Daoy (cell line): ENCODE measurements at places on chromosomes 12 and 14. TPM values are rescaled to one million over a fixed set of nuclear protein-coding genes. Genes with fewer than 3 reads are reported as not detected.
A peak's percentile ranks its signal among the peaks of the same experiment; 100 is the strongest.

DNA sequence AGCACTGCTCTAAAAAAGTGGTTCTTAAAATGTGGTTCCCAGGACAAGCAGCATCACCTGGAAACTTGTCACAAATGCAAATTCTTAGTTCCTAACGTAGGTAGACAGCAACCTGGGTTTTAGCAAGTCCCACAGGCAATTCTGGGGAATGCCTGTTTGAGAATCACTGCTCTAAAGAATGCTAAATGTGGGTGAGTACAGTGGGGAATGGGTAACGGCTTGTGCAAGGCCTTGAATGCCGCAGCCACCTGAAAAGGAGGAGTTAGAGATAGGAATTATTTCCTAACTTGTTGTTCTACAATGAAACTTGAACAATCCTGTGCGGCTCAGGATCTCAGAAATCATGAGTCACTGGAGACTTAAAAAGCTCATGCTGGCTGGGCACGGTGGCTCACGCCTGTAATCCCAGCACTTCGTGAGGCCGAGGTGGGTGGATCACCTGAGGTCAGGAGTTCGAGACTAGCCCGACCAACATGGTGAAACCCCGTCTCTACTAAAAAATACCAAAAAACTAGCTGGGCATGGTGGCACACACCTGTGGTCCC, 34.9 kb downstream of the GNS start:
- DNase-seq = no peak

DNA sequence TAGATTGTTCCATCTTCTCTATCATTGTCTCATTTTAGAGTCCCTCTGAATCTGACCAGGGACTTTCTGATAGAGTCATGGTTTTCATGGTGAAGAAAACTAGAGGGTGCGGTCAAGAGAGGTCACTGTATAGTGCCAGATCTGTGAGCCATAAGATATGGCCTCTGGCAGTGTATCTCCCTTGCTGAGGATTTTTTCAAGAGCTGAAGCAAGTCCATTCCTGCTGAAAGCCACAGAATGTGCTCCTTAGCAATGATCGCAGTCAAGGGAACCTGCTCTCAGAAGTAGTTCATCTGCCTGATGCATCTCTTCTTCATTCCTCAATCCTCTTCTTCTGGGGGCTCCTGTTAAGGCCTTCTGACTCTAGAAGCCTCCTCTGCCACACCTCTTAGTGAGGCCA, 405.2 kb downstream of the EGLN3 start:
- no peak for DNase-seq

- DNase-seq = no peak
These were observed 52.0 kb upstream of the CPM start for GRCh38 chr12:68984796-68985573.

GRCh38 chr14:52399921-52400595, 85.9 kb downstream of the PTGER2 start:
- no peak for DNase-seq

- no peak for DNase-seq
These were observed 103.9 kb downstream of the AKAP6 start for GRCh38 chr14:32432813-32433538.

DNA sequence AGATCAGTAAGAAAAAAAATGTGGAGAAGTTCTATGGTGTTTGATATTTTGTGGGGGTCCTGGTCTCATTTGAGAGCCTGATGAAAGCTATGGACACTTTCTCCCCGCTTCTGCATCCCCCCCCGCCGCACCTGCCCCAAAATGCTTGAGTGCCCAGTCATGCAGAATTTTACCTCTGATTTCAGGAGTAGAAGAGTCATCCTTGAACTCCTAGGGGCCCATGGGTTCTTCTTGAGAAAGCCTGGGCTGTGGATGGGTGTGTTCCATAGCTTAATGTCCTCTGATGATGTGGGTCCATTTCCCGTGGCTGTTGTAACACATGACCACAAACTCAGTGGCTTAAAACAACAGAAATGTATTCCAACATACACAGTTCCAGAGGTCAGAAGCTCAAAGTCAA, 248.8 kb upstream of the PWP1 start:
- DNase-seq = no peak

- DNase-seq = no peak
These were observed 228.1 kb upstream of the CNTN1 start for GRCh38 chr12:40464121-40464520.

DNA sequence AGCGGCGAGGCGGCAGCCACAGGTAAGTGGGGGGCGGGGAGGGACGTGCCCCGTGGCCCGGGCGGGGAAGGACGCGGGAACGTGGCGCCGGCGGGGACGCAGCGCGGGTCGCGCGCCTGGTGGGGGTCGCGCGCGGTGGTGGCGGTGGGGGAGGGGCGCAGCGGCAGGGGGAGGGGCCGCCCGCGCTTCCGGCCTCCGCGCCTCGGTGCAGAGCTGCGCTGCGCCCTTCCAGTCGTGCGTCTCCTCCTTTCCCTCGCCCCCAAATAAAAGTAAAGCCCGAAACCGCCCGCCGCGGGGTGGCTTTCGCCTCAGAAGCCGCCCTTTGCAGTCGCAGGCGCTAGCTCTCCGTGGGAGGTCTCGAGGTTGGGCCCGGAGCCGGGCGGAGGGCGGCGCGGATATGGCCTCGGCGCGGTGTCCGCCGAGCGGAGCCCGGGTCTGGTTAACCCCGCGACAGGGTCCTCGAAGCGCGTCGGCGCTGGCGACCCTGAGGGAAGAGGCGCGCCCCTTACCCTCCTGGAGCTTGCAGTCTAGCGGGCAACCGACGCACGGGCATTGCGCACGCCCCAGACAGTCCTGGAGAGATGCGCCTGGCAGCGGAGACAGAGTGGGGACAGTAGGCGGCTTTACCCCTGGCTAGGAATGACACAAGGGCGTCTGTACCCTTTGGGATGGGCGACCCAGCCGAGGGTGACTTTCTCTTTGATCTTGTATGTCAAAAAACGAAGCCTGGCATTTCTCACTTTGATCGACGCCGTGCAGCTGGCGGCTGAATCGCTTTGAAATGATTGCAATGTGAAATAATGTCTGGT, 589 bp downstream of the ATF1 start:
- peak; percentile 63 for DNase-seq

- no peak for DNase-seq
These were observed 29.1 kb downstream of the APPL2 start for GRCh38 chr12:105206686-105207374.

GRCh38 chr14:102592763-102593060, 263 bp downstream of the RCOR1 start:
- no peak for DNase-seq

GRCh38 chr14:67815573-67816225, 691 bp downstream of the ZFYVE26 start:
- DNase-seq = peak; percentile 26

GRCh38 chr12:57099766-57100165, 10.9 kb downstream of the NAB2 start:
- no peak for DNase-seq

DNA sequence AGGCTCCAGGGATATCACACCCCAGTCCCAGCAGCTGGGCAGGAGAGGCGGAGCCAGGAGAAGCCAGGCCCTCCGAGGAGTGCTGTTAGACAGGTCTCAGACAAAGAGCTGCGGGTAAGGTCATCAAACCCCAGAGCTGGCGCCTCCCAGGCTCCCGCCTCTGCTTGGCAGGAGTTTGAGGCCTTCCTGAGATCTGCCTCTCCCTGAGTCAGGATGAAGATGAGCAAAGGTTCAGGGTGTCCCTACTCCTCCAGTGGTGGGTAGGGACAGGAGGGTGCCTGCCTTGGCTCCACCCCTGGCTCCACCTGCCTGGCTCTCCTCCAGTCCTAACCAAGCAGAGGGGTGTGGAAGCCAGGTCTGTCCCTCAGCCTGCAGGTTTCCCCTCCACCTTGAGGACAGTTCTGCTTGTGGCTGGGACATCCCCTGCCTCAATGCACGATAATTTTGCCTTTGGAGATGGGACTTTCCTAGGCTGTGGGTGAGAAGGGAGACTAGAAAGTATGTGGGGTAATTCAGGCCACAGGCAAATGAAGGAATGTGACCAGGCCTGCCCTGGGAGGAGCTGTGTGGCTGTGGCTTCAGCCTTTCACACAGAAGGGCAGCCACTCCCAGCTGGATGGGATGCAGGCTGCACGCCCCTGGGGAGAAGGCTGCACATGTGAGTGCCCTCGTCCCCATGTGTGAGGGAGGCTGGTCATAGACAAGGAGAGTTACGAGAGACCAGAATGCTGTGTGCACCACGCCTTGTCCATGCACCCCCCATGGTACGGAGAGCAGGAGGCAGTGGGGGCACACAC, 2.2 kb downstream of the PLEKHG6 start:
- peak; percentile 48 for DNase-seq

DNA sequence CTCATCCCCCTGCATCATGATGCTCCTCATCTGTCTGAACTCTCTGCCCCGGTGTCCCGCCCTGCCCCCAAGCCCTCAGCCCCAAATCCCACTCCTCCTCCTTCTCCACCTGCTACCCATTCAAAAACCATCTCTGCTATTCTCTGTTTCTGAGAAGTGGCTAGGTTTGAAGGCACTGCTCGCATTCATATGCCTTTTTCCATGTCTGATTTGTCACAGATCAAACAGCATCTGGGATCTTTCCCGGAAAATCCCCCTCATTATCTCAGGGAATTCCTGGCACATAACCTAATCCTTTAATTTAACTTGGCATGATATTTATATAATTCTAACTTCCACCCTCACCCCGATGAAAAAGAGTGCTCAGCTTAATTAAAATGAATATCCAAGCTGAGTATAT, 3.3 kb upstream of the ADAM20 start:
- DNase-seq = no peak

DNA sequence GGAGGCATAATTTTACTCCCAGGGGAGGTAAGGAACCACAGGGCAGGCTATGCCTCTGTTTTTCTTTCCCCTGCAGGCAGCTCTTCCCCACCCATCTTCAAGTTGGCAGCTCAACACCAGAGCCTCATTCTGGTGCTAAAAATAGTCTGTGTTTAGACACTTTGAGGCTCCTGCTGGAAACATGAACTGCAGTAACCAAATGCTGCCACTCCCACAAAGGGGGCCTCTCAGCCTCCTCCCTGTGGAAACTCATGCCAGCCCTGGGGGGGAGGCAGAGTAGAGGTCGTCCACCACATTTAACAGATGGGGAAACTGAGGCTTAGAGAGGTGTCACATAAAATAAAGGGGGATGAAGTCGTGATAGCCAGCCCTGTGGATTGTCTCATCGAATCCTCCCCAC, 61.4 kb downstream of the WSCD2 start:
- DNase-seq = no peak

DNA sequence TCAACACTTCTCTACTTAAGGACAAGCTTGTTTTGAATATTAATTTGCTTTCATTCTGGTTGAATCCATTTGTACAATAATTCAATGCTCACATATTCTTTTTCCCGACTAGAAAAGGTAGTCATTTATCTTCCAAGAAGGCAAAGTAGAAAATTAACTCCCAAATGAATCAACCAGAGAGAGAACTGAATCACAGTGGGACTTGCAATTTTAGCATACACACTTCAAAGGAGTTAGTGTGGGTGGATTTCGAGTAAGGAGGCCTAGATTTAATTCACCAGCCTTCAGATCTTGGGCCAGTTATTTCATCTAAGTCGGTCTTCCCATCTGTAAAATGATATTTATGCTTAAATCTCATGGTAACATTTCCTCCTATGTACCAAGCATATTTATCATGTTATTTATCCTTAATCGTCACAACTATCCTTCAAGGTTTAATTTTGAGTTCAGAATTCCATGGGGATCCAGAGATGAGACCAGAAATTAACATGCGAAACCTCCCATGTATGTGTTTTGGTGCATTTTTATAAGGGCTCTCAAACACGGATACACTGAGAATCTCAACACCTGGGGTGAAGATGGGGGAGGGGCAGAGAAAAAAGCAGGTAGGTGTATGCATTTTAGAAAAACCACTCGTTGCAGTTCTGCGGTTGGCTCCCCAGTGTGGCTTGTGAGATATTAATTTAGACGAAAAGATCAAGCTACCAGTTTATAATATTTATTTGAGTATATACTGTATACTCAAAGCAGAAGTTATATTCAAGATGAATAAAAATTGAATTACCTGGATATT, 38.9 kb upstream of the IL22 start:
- DNase-seq = no peak

DNA sequence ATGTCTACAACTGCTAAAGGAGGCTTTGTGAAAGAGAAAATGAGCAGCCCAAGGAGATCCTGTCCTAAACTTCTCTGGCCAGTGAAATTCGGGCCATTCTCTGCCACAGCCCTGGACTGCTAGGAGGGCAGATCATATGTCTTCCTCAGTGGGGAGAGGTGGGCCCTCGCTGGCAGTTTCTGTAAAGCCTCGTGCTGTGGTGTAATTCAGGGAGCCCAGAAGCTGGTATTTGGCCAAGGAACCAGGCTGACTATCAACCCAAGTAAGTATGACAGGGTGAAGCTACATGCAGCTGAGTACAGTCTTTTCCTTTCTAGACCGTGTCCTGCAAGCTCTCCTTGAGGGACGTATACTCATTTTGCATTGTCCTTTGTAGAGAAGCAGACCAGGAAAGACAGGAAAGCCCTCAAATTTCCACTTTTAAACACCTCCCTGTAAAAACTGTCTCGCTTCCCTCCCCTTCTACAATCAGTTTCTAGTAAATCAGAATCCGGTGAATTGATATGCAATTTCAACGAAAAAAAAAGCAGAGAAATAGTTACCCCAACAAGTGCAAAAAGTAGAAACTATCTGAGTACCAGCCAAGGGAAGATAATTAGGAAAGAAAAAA, 106.8 kb downstream of the DAD1 start:
- no peak for DNase-seq

The GPRC5D gene
- not detected in 2 replicates for total RNA-seq

The HOXC10 gene
- total RNA-seq = 5.3 and 18.7 TPM in 2 replicates

The IL23A gene
- 1.1 TPM in 1 of 2 replicates, not detected in the other for total RNA-seq

The HOXC6 gene
- total RNA-seq = 2.0 and 2.8 TPM in 2 replicates

The RPL10L gene
- 6.9 and 15.7 TPM in 2 replicates for total RNA-seq

The POTEG gene
- total RNA-seq = 0.34 and 0.45 TPM in 2 replicates

The LRRC10 gene
- total RNA-seq = not detected in 2 replicates
